Bronchial epithelial cell (primary cell): ENCODE measurements at places on chromosomes 12 and 14. TPM values are rescaled to one million over a fixed set of nuclear protein-coding genes. Genes with fewer than 3 reads are reported as not detected.
A peak's percentile ranks its signal among the peaks of the same experiment; 100 is the strongest.

DNA sequence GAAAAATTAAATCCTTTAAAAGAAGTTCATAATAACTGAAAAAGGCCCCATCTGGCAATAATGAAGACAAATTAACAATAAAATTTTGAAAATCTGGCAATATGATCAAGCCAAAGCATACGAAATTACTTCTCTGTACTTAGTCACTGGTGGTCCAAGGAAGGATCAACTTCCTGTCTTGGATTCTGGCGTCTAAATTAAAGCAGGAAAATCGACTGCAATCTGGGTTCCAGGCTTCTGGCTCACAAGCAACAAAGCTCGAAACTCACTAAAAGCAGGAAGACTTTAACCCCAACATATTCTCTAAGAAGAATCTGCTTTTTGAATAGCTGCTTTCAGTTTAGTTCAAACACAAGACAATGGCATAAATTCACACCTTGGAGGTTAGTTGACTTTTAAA, 49.7 kb downstream of the LRIG3 start:
- DNase-seq: no peak

GRCh38 chr14:20327005-20327869, 5.8 kb downstream of the CCNB1IP1 start:
- peak; percentile 66 for DNase-seq

DNA sequence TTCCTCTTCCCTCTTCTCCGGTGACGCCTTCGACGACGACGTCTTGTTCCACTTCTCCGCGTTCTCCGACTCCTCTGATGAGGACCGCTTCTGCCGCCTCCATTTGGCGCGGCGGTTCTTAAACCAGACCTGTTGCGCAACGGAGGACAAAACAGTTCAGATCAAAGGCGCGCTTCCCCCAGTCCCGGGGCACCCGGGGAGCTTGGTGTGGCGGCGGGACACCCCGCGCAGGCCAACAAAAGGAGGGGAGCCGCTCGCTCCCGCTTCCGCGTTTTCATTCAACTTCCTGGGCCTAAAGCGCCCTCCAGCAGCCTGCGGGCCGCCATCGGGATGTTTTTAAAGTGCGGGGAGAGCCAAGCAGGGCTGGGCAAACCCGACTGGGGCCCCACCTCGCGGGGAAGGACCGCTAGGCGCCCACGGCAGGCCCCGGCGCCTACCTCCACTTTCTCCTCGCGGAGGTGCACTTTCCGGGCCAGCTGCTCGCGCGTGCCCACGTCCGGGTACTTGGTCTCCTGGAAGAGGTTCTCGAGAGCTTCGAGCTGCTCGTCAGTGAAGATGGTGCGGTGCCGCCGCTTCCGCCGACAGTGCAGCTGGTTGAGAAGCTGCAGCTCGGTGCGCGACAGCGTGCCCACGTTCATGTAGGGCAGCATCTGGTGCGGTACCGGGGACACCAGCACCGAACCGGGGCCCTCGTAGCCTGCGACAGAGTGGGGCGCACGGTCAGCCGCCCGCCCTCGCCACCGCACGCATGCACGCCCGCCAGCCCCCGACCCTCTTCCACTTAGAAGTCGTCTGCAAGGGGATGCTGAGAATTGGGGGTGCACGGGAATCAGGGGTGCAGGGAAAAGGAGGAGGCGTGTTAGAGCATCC, 1.2 kb downstream of the GSC start:
- no peak for DNase-seq

DNA sequence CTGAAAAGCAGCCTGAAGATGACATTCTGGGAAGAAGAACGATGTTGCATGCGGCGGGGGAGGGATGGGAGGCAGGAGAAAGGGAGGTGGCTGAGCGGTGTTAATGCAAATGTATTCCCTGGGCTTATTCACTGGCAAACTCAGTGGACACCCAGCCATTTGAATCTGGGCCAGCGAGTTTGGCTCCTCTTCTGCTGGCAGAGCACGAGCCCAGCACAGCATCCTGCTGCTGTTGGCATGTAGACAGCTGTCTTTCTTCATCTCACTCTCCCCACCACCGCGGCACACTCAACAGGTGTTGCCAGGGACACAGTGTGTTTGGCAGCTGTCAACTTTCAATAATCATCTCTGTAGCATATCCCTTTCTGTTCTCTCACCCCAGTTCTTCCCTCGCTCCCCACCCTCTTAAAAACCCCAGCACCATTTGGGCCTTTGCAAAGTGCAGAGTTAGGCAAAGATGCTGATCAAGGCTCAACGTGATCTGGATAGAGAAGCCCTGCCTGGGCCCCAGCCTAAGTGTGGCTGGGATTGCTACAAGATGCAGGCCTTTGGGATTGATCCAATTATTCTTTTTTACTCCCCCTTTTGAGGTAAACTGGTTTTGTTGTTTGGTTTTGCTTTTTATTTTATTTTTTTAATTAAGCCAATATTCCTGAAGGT, 131.9 kb downstream of the EXOC5 start:
- DNase-seq: no peak

DNA sequence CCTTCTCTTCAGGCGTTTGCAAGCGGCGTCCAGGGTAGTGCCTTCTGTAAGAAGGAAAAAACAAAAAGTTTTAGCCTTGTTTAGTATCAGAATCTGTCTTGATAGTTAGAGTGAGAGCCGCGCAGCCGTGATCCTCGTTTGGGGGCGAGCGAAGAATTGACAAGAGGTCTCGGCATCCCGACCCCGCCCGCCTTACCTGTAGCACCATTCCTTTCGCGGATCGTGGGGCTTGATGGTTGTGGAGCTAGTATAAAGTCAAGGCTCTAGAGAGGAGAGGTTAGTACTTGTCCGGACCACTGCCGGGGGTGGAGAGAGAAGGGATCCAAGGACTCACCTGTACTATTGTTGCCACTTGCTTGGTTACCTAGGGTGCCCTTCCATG, 494 bp downstream of the TMTC3 start:
- peak; percentile 47 for DNase-seq

- DNase-seq: peak; percentile 93
Observed at GRCh38 chr14:61476754-61477410, 155.5 kb downstream of the PRKCH start.

DNA sequence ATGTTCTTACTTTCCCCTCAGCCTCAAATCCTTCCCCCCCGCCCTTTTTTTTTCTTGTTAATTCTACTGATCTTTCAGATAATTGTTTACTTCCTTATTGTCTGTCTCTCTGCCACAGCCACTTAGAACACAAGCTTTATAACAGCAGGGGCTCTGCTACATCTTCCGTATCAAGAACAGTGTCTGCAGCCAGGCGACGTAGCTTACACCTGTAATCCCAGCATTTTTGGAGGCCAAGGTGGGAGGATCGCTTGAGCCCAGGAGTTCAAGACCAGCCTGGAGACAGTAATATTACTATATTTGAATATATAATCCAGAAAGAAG, 5.4 kb downstream of the SOS2 start:
- no peak for DNase-seq

DNA sequence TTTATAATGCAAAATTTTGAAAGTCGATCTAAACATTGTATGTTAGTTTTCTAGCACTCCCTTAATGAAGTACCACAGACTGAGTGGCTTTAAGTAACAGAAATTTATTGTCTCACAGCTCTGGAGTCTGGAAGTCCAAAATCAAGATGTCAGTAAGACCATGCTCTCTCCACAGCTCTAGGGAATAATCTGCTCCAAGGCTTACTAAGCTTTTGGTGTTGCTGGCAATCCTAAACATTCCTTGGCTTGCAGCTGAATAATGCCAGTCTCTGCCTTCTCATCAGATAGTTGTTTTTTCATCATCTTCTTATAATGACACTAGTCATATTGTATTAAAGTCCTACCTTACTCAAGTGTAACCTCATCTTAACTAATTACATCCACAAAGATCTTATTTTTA, 102.2 kb downstream of the RASSF9 start:
- DNase-seq: no peak

DNA sequence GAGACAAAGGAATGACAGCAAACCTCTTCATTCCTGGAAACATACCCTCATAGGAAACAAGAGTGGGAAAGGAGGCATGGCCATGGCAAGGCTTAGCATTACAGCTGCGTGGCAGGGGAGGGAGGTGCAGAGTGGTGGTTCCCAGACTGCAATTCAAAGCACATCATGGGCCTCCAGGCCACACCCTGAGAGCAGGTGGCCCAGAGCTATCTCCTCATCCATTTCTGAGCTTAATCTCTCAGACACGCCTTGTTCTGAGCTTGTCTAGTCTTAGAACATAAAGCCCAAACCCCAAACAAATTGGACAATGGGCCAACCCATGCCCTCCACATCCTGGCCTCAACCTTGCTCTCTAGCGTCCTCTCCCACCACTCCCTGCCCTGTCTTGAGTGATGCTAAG, 5.9 kb upstream of the KRT3 start:
- no peak for DNase-seq

- no peak for DNase-seq
Observed at GRCh38 chr12:42992826-42993225, 403.3 kb upstream of the PRICKLE1 start.

GRCh38 chr12:6373022-6373787, 2.2 kb downstream of the SCNN1A start:
- no peak for DNase-seq

- no peak for DNase-seq
Observed at GRCh38 chr12:124008595-124008994, 35.6 kb downstream of the ZNF664 start.

GRCh38 chr14:85711620-85712019, 181.7 kb downstream of the FLRT2 start:
- DNase-seq: no peak

GRCh38 chr12:132143336-132144071, 615 bp downstream of the DDX51 start:
- DNase-seq: no peak

DNA sequence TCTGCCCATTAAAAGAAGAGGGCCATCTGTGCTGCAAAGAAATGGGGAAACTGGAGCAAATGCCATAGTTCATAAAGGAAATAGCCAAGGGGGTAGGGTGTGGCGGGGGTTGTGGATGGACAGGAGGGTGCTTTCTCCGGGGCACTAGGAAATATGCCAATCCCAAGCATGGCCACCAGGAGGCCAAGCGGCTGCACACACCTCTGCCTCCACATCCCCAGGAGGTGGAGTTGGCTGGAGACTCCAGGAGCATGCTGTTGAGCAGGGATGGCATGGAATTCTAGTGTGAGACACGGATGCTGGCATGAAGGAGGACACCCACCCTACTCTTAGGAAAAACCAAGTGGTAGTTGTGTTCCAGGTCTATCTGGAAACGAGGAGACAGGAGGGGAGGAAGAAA, 25.2 kb downstream of the NID2 start:
- peak; percentile 33 for DNase-seq

GRCh38 chr12:128844031-128844635, 9.1 kb upstream of the GLT1D1 start:
- no peak for DNase-seq

GRCh38 chr12:122523846-122524718, 2.7 kb downstream of the RSRC2 start:
- no peak for DNase-seq

- no peak for DNase-seq
Observed at GRCh38 chr12:56341616-56342015, 2.9 kb downstream of the IL23A start.

Gene ZDHHC22
- not detected in 2 replicates for total RNA-seq

Gene NDUFB1
- 60.8 and 151 TPM in 2 replicates for total RNA-seq

Gene TULP3
- 9.5 and 22.7 TPM in 2 replicates for total RNA-seq

Gene POLE
- total RNA-seq: 10.5 and 18.3 TPM in 2 replicates

Gene CALCOCO1
- total RNA-seq: 35.3 and 45.6 TPM in 2 replicates

Gene HHIPL1
- total RNA-seq: 0.53 and 1.2 TPM in 2 replicates

Gene PCK2
- total RNA-seq: 84.8 and 223 TPM in 2 replicates

Gene RPS6KL1
- 1.5 and 6.1 TPM in 2 replicates for total RNA-seq
